ENCODE measurements at places on chromosomes 6 and 20.

DNA sequence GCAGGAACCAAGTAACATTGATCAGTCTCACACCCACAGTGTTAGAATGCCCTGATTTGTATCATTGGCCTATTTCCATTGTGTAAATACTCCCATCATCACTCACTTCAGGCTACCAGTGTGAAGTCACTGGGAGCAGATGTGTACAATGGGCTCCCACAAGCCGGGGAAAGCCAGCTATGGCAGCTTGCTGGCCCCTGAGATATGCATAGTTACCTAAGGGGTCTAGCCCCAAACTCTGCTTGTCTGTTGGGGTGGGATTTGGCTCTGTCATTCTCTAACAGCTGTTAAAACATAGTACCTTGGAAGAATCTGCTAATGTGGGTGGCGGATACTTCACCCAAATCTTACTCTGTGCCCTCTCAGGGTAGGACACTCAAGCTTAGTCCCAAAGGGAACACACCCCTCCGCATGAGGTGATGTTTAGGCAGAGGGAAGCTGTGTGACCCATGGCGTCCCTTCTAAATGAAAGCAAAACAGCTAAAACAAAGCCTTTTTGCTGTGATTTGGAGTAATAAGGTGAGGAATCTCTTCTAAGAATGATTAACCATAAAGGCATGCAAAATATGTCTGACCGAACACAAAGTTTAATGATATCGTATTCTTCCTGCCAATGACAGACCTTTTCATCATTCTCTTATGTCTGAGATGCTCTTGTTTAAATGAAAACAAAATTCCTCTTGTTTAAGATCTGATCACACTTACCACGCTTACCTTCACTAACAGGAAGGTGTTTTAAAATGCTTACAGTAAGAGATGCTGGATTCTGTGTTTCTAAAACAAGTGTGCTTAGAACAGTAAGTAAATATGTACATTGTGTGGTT, 45.9 kb upstream of the PXDC1 start:
- no peak for DNase-seq

DNA sequence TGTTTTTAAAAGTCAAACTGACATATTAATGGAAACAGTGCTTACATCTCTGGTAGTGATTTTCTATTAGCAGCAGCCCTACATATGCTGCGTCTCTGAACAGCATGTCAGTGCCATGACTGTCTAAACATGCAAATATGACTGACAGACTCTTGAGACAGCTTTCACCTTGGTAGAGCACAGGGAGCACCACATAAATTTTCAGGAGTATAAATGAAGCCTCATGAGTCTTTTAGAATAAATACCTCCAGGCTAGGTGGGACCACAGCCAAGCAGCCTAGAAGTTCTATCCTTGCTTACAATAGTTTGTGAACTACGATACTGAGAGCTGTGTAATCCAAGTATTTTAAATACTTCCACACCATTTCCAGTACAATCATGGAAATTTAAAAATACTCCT, 410.7 kb upstream of the RUNX2 start:
- DNase-seq = no peak

DNA sequence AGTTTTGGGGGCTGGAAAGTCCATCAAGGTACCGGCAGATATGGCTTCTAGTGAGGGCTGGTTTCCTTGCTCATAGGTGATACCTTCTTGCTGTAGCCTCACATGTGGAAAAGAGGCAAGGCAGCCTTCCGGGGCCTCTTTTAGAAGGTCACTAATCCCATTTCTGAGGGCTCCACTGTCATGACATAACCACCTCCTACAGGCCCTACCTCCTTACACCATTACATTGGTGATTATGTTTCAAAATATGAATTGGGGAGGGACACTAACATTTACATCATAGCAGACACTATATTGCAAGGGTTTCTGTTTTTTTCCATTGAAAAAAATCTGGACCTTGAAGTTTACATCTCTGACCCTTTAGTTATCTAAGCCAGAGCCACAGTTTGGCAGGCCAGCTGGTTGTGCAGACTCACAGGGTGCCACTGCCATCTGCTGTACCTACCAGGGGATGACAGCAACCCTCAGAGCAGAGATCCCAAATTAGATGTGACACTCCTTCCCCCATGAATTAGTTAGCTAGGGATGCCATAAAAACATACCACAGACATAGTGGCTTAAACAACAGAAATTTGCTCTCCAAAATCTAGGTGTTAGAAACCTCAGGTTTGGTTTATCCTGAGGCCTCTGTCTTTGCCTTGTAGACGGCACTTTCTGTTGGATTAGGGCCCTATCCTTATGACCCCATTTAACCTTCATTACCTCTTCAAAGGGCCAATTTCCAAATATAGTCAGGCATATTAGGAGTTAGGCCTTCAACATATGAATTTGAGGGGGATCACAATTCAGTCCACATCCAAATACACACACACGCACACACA, 166.4 kb upstream of the RNF217 start:
- peak; percentile 7 for DNase-seq

GRCh38 chr6:44569931-44570385, 182.5 kb downstream of the CDC5L start:
- peak; percentile 19 for DNase-seq

GRCh38 chr6:36821581-36822335, 17.5 kb downstream of the CPNE5 start:
- no peak for DNase-seq

GRCh38 chr6:145141572-145141971, 593.7 kb downstream of the EPM2A start:
- DNase-seq = no peak

DNA sequence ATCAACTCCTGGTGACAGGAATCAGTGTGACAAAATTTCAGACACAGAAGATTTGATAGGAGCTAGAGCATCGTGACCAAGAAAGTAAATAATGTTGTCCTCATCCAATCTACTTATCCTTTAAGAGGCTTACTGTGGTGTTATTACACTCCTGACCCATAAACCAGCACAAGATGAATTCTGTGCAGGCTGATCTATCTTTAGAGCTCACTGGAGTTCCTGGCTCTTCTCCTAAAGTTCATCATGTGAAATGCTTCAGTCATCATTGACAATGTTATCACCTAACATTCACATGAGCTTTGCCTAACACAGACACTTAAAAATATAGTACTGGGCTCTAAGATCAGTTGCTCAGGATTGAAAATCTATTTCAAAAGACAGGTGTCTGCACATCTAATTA, 271.0 kb upstream of the HSF2 start:
- no peak for DNase-seq

GRCh38 chr20:56685879-56686278, 56.8 kb downstream of the TFAP2C start:
- DNase-seq = no peak

DNA sequence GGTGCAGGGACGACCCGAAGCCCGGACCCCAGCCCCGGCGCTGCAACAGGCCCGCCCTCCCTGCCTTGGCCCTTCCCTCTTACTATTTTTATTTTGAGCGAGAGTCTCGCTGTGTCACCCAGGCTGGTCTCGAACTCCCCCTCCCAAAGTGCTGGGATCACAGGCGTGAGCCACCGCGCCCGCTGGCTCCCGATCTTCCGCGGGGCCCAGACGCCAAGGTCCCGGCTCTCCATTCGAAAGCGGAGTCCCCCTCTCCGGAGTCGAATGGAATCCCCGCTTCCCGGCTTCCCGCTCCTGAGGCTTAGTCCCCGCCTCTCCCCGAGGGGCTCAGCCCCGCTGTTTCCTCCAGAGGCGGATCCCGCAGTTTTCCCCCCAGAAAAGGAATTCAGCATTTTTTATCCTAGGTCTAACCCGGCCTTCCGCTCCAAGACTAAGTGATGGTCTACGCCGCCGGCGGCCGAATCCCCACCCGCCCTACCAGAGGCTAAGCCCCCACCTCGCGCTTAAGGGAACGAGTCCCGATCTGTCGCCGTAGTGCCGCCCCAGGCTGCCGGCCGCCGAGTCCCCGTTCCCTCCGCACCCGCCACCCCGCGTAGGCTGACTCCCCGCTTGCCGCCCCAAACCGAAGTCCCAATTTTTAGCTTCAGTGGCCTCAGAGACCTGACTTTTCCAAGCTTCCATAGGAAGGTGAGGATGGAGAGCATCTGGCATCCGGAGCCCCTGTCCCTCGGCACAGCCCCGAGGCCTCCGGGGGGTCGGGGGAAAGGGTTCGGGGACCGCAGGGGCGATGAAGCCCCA, 11.5 kb upstream of the TMC2 start:
- peak; percentile 17 for DNase-seq

DNA sequence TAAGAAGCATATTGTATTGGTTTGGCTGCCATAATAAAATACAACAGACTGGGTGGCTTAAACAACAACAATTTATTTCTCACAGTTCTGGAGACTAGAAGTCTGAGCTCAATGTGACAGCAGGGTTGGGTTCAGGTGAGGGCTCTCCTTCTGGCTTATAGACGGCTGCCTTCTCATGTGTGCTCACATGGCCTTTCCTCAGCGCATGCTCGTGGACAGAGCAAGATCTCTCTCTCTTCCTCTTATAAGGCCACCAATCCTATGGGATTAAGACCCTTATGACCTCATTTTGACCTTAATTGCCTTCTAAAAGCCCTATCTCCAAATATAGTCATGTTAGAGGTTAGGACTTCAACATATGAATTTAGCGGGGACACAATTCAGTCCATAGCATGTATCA, 32.4 kb upstream of the GFOD1 start:
- DNase-seq = no peak

GRCh38 chr6:166551754-166552495, 34.6 kb downstream of the RAMACL start:
- no peak for DNase-seq

DNA sequence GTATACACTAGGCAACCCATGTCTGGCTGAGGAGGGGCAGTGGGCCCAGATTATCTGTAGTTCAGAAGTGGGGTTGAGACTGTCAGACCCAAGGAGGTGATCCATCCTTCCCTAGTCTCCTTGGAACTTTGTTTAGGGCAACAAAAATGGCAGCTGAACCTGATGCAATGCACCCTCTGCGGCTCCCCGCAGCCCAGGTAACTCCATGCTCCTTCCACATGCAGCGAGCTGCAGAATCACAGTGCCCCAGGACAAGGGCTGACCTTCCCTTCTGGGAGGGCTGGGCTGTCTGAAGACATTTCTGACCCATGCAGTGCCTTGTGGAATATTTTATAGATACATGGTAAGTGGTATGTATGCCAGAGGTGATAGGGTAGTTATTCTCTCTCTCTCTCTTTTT, 29.4 kb downstream of the NR2E1 start:
- no peak for DNase-seq

DNA sequence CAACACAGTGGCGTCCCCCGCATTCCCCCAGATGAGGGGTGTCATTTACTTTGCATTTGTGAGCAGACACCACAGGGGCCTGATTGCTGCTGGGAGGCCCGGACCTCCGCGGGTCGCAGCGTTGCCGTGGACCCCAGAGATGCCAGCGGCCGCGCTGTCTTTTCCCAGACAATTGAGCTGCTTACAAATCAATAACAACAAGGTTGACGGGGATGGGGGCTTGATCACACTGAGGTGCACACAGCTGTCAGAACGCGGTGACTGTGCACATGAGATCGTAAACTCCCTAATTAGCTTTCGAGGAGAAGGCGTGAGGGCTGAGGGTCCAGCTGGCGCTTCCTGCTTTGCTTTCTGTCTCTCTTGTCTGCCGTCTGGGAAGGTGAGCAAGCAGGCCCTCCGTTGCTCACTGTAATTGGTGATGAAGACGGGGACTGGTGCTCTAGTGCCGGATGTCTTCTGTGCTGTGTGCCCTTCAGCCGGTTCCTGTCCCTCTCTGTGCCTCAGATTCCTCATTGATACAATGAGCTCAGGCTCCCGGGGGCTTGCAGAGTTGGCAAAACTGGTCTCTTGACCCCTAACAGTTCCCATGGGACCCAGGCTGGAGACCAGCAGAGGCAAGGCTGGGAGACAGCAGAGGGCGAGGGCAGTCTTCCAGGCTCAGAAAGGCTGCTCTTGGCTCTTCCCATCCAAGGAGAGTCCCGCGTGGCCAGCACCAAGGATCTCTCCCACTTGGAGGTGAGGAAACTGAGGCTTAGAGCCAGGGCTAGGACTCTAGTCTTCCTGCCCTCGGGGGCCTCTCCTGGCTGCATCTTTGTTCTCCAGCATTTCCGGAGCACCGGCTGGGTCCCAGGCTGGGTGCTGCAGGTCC, 126.0 kb upstream of the PMEPA1 start:
- no peak for DNase-seq

- DNase-seq = no peak
Measured at GRCh38 chr6:49072146-49072545, 390.9 kb downstream of the MMUT start.

- DNase-seq = no peak
Measured at GRCh38 chr20:13105864-13106457, 97.2 kb downstream of the SPTLC3 start.

- DNase-seq = no peak
Measured at GRCh38 chr6:157075549-157076450, 247.5 kb downstream of the TMEM242 start.

DNA sequence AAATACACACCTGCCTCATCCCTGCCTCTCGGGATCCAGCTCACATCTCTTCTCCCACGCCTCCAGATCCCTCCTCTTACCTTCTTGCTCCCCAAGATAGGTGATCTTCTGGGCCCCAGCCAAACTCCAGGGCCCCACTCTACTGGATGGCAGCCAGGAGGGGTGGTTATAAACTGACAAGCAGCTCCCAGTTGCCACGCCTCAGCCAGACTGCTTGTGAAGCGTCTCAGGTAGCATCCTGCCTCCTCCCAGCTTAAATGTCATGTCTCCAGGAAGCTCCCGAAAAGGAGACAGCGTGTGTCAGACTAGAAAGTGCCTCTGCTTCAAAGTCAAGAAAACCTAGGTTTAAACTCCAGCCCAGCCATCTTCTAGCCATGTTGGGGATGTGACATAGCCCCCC, 114.1 kb downstream of the LRFN2 start:
- no peak for DNase-seq

DNA sequence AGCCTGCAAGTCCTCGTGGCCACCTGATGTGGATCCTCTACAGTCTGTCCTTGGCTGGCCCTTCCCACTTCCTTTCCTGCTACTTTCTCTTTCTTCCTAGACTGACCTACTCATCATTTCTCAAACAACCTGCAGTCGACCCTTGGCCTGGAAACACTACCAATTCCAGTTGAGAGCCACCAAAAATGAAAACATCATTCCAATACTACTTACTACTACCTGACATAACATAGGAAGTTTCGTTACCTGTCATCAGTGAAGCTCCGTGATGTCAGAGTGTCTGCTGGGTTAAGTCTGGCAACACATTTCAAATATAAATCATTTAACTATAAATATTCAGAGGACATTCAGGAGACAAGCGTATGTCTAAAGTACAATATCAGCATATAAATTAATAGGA, 13.8 kb downstream of the GZF1 start:
- no peak for DNase-seq

- DNase-seq = no peak
Measured at GRCh38 chr6:34148631-34149451, 3.0 kb upstream of the GRM4 start.

DNA sequence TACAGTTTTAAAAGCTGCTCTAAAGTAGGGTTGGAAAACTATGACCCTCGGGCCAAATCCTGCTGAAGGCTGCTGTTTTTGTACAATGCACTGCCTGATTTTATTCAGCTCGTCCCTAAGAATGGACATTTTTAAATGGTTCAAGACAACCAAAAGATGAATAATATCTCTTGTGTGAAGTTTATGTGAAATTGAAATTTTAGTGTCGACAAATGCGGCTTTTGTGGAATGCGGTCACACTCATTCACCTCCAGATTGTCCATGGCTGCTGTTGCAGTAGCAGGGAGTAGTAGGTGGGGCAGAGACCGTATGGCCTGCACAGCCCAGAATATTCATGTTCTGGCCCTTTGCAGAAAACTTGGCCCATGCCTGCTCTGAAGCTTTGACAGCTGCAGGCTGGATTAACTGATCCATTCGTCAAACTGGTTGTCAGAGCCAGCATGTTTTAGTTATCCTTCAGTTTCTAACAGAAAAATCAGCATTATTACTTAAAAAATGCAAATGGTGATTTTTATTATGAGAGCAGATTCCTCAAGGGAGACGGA, 91.6 kb downstream of the PSMG4 start:
- DNase-seq = no peak
